ENCODE measurements at places on chromosomes 4 and X.

- DNase-seq, result no peak
Observed at GRCh38 chr4:95289028-95289634, 259.6 kb downstream of the UNC5C start.

- no peak for DNase-seq
Observed at GRCh38 chr4:168925789-168926490, 84.1 kb downstream of the CBR4 start.

GRCh38 chr4:138301536-138301935 lies 59.4 kb upstream of the SLC7A11 start:
- DNase-seq, result no peak

DNA sequence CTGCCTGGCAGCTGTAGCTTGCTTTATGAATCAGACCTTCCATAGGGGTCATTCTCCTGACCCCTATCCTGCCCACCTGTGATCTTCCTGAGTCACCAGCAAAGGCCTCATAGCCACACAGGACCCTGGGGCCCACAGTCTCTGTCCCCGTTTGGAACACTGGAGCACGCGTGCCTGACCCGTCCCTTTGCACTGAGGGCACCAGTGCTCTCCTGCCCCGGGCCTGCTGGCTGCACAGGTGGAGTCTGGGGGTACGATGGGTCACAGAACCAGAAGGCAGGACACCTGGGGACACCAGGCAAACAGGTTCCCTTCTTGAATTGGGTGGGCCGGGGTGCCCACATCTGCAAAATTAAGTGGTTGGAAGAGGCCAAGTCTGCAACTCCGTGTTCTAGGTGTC lies 97.2 kb downstream of the CPZ start:
- no peak for DNase-seq

Measured in CD4-positive, alpha-beta T cell treated with Interleukin-4 for 4 hours (primary cell).